ENCODE measurements at places on chromosomes 3 and 15.

GRCh38 chr15:100254285-100254684 lies 87.5 kb downstream of the ADAMTS17 start:
- no peak for DNase-seq

DNA sequence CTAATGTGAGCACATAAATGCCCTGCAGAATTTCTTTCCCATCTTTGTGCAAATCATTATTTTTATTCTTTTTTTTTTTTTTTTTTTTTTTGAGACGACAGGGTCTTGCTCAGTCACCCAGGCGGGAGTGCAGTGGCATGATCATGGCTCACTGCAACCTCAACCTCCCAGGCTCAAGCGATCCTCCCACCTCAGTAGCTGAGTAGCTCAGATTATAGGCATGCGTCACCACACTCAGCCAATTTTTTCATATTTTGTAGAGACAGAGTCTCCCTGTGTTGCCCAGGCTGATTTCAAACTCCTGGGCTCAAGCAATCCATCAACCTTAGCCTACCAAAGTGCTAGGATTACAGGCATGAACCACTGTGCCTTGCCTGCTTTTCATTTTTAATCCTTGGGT lies 22.9 kb downstream of the DAG1 start:
- DNase-seq: no peak

DNA sequence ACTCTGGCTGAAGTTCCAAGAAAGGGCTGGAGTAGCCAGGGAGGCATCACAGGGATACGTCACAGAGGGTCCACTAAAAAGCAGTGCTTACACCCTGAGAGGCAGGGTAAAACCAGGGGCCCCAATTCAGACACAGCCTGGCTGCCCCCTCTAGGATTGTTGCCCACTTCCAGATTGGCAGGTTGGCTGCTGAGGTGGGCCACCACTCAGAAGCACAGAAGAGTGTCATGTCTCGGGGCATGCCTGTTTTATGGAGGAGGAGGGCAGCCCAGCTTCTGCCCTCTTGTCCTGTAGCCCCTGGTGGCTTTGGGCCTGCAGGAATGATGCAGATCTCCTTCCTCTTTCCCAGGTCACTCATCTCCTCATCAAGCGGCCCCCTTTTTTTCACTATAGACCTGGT lies 24.0 kb downstream of the NOX5 start:
- no peak for DNase-seq

GRCh38 chr15:43505738-43506137 lies 11.7 kb upstream of the MAP1A start:
- no peak for DNase-seq

DNA sequence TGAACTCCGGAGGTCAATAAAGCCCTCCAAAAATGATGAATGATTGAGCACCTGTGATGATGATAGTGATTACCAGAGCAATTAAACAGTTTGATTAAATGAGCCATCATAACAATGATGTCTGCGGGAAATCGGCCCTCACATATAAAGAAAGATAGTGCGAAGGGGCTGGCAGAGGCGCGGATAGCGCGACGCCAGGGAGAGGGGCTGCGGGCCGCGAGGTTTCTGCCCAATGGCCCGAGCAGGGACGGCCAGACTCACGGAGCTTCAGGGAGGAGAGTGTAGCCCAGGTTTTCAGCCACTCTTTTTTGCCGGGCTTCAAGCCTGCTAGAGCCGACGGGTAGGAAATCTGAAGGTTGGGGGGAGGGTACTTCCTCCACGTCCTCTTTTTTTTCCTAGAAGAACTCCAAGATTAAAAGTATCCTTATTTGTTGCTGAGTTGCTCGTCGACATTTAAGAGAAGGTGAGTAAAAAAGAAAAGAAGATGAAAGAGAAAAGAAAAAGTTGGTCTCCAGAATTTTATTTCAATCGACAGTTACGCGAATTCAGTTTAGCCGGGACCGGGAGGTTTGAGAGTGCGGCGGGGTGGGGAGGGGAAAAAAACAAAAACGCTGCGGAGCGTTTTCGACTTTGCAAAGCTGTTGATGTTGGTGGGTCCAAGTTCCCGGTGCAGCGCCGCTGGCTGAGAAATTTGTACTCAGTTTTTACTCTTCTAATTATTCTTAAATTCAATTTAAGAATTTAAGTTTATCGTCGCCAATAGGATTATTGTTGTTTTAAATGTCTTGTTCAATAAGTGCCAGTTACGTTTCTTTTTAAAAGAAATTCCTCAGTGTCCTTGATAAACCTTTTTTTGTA lies 2.2 kb upstream of the MEIS2 start:
- DNase-seq: no peak
